ENCODE measurements at places on chromosomes 12 and 14. TPM values are rescaled to one million over a fixed set of nuclear protein-coding genes. Genes with fewer than 3 reads are reported as not detected.

- H3K27me3 ChIP-seq: peaks cover 24% of the 10 kb centered on the region
- no peak overlapping the region for H3K27ac ChIP-seq
- no peaks in the 10 kb centered on the region for H3K4me1 ChIP-seq
- no peaks in the 10 kb centered on the region for H3K36me3 ChIP-seq
- H3K4me3 ChIP-seq: no peak overlapping the region
Measured at GRCh38 chr14:101369916-101370592, 191.2 kb upstream of the DIO3 start.

DNA sequence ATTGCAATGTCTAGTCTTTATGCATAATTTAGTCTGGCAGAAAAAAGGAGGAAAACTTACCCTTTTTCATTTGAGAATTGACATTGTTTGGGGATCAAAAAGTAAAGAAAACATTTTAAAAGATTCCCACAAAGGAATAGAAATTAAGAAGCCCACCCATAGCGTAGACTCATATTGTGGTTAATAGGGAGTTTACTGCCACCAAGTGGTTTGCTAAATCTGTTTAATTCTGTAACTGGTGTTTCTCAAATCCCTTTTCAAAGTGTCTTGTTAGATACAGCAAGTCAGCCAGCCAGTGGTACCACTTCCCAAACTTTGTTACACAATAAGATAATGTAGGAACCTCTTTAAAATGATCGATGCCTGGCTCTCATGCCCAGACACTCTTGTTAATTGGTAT lies 180.3 kb downstream of the IPO8 start:
- no peak overlapping the region for H3K27ac ChIP-seq
- H3K4me3 ChIP-seq: no peak overlapping the region
- no peak for DNase-seq

- no peak for DNase-seq
- H3K27me3 ChIP-seq: peaks cover 4% of the 10 kb centered on the region
- no peak overlapping the region for H3K4me3 ChIP-seq
- no peaks in the 10 kb centered on the region for H3K4me1 ChIP-seq
- H3K27ac ChIP-seq: no peak overlapping the region
Measured at GRCh38 chr14:36940476-36940875, 231.9 kb downstream of the SLC25A21 start.

Gene LBHD2
- not detected for total RNA-seq

Gene CDKN1B
- 43.0 TPM for total RNA-seq

Gene NR1H4
- not detected for total RNA-seq
